ENCODE measurements at places on chromosomes 2 and 18.

GRCh38 chr2:239544918-239545465, 144.2 kb upstream of the HDAC4 start:
- peak; percentile 30 for DNase-seq

DNA sequence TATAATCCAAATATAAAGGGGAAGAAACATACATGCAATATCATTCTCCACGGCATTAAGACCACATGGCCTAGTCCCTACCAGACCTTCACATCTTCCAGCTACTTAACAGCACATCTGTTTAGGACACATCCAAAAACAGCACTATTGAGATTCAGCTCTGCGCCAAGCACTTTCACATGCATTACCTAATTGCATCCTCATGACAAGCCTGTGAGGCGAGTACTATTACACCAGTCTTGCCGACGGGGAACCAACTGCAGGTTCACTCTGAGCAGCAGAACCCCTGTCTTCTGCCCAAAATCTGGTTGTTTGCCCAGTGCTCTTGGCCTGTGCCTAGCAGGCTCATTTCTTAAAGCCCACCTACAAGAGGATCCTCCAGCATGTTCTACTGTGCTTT, 66.7 kb downstream of the AAK1 start:
- DNase-seq = no peak

DNA sequence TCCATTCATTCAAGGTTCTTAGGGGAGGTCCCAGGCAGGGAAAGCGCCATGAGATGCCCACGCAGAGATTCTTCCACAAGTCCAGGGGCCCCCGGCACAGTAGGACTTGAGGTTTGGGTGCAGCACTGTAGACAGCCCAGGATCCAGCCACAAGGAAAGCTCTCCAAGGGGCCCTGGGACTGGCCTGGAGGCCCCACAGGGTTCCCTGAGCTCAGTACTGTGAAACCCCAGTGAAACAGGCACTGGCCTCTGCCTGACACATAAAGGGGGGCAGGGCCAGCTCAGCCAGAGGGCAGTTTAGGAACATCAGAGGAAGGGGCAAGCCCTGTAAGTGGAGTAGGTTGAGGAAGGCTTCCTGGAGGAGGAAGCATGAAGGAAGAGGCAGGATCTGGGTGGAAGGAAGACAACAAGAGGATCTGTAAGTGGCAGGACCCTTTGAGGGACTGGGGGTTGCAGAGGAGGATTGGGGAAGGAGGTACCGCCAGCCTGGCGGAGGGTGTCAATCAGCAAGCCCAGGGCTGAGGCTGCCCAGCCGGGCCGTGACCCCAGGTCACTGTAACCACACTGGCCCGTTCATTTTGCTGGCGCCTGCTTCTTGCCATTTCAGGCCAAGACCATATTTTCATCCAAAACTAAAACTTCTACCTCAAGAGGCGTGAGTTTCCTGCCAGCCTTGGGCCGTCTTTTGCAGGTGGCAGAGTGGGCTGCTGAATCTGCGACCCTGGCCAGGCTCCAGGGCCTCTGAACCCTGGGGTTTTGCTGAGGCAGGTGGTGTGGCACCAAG, 175.2 kb downstream of the SMAD7 start:
- DNase-seq = no peak

DNA sequence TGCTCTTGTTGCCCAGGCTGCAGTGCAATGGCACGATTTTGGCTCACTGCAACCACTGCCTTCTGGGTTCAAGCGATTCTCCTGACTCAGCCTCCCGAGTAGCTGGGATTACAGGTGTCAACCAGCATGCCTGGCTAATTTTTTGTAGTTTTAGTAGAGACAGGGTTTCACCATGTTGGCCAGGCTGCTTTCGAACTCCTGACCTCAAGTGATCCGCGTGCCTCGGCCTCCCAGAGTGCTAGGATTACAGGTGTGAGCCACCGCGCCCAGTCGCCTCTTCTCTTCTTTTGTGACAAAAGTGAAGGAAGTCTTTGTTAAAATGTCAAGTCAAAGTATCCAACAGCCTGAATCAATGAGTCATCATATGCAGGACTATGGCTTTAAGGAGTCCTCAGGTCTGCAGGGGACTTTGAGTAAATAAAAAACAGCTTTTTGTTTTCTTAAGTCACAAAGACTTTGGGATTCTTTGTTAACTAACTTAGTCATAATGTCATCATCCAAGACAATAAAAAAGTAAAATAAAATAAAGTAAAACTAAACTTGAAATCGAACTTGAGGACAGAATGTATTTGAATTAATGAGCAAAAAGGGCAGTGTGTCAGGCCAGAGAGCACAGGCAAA, 1153.2 kb downstream of the SUCLG1 start:
- no peak for DNase-seq

Measured in CD4-positive, alpha-beta T cell treated with Interleukin-2 at 100 ng/mL for 4 hours (primary cell).